ENCODE measurements at places on chromosomes 6 and 20.

DNA sequence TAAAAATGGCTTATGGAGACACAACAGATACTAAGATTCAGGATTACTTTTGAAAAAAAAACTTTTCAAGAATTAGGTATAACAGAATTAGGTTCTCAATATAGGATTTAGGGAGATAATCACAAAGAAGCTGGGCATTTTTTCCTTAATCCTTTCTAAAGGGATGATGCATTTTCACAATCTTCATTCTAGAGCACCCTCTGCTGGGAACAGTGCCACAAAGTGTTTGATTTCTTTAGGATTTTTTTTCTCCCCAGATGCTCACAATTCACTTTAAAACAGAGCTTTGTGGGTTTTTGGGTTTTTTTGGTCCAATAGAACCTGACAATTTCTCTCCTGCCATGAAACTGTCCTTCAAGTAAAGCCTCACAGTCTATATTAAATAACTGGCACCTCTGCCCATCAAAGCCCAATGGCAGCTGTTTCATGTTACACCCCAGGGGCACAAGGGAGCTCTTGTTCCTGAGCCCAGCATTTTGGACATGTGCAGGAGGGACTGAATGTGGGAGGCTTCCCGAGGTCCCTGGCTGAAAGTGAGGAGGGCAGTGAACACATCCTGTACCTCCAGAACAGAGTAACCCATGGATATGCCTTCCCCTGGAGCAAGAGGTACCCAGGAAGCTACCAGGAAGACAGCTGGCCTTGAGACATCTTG, 39.7 kb downstream of the PREP start:
- DNase-seq = no peak

DNA sequence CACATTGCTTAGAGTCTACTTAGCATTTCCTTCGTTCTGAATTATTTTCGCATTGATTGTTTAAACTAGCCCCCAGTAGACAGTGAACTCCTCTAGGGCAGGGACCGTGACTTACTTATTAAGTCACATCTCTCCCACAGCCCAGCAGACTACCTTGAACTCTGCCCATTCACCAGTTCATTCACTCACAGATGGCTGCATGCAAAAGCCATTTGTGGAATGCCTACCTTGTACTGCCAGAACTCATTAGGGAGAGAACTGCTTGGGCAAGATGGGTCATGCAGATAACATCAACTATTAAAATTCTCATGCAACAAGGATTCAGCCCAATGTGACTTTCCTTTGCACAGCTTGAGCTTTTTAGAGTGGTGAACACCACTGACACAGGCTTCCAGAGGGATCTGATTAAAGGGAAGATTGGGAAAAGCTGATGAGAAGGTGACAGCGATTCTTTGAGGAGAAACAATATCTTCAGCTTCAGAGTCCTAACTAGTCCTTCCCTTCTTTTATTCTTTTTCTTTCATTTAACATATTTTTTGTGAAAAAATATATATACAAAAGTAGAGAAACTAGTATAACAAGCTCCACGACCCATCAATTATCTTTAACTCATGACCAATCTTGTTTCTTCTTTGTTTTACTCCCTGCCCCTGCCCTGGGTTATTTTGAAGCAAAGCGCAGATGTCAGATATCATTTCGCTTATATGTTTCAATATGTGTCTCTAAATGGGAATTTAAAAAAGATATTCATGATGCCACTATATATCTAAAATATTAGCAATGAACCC, 273.9 kb downstream of the CDC5L start:
- DNase-seq = no peak

DNA sequence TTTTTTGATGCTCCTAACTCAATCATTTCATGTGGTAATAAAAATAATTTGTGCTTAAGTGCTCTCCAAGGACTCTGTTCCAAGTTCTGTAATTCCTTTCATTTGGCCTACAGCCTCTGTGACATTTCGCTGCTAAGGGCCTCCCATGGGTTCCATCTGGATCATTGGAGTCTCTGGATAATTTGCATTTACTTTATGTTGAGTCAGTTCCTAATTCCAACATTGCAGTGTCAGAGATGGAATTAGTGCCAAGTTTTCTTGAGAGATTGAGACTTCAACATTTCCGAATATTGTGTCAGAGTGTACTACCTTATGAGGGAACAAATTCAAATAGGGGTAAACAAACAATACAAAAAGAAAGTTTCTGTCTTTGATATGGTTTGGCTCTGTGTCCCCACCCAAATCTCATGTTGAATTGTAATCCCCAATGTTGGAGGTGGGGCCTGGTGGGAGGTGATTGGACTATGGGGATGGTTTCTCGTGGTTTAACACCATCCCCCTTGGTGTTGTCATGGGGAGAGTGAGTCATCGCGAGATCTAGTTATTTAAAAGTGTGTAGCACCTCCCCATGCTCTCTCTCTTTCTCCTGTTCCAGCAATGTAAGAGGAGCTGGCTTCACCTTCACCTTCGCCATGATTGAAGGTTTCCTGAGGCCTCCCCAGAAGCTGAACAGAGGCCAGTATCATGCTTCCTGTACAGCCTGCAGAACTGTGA, 244.1 kb upstream of the TBX18 start:
- DNase-seq = no peak

DNA sequence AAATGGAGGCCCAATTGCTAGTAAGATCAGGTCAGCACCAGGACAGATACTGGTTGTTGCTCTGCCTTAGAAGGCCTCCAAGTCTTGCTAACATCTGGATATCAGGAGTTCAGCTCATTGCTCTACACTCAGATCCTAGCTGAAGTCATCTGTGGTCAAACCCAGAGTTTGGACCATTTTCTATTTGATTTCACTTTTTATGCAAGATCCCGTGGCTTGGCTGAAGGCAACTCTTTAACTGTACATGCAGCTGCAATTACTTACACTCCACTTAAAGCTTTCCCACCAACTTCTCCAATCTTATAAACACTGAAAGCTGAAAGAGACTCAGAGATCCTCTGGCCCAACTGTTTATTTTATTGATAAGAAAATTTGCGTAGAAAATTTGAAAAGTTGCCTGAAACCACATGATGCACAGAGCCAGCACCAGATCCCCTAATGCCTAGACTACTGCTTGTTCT, 2.7 kb downstream of the SLC17A2 start:
- no peak for DNase-seq

- DNase-seq = no peak
Observed at GRCh38 chr6:105890521-105891244, 195.5 kb upstream of the PRDM1 start.

All from activated CD8-positive, alpha-beta memory T cell treated with anti-CD3 and anti-CD28 coated beads for 1 hour (primary cell).